Pancreas (tissue), 10 donors: ENCODE measurements at places on chromosomes 11 and 22. TPM values are rescaled to one million over a fixed set of nuclear protein-coding genes. Genes with fewer than 3 reads are reported as not detected.

Gene ASCL3
- polyA plus RNA-seq, result not detected

Gene ME3
- 38.8 TPM for polyA plus RNA-seq

Gene OR52A1
- polyA plus RNA-seq, result not detected

Gene APOA4
- not detected for polyA plus RNA-seq

Gene APOC3
- polyA plus RNA-seq, result not detected

Gene TMEM126B
- polyA plus RNA-seq, result 39.3 TPM

Gene TMEM191C
- polyA plus RNA-seq, result 0.68 TPM

Gene LRRC56
- 7.3 TPM for polyA plus RNA-seq

Gene OR8A1
- not detected for polyA plus RNA-seq

Gene NUDT8
- 11.0 TPM for polyA plus RNA-seq

Gene ANKK1
- 2.1 TPM for polyA plus RNA-seq

Gene KRTAP5-11
- not detected for polyA plus RNA-seq

Gene CARD10
- 30.2 TPM for polyA plus RNA-seq

Gene SCO2
- 3.8 TPM for polyA plus RNA-seq

Gene GGTLC2
- polyA plus RNA-seq, result not detected

Gene TRIM77
- not detected for polyA plus RNA-seq

Gene RFPL1
- 0.09 TPM for polyA plus RNA-seq

Gene DKK3
- polyA plus RNA-seq, result 2.7 TPM

Gene SLC37A4
- 67.0 TPM for polyA plus RNA-seq

Gene MRGPRF
- polyA plus RNA-seq, result 4.2 TPM

Gene MGAT3
- polyA plus RNA-seq, result 1.5 TPM

Gene YWHAH
- 41.3 TPM for polyA plus RNA-seq

Gene OR51B2
- not detected for polyA plus RNA-seq

Gene PKP3
- 33.8 TPM for polyA plus RNA-seq

Gene MS4A3
- not detected for polyA plus RNA-seq

Gene UPK3A
- not detected for polyA plus RNA-seq
